ENCODE measurements at places on chromosomes 1 and 21.
A peak's percentile ranks its signal among the peaks of the same experiment; 100 is the strongest.

GRCh38 chr1:226964068-226964425 is 24.0 kb downstream of the COQ8A start:
- no peak for DNase-seq

DNA sequence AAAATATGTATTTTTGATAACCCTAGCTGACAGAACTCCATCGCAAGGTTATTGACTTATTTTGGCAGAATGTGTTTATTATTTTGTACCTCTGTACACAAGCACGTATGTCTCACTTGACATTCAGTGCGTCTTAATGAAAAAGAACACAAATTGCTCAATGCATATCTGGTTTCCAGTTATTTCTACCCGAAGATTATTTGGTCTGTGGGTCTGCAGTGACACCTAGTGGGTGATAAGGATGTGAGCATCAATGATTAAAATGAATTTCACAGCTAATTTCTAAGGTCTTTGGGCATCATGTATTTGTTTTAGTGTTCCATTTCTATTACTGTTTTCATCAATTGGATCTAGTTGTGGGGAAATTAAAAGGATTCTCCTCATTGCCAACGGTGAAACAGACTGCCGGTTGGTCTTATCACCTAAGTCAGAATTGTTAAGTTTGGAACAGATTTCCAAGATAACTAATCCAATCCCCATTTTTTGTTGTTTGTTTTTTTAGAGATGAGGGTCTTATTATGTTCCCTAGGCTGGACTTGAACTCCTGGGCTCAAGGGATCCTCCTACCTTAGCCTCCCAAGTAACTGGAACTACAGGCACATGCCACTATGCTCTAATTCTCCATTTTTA is 13.9 kb downstream of the DDX20 start:
- DNase-seq: no peak

GRCh38 chr1:41682845-41683625 is 198.6 kb upstream of the EDN2 start:
- DNase-seq: no peak

- no peak for DNase-seq
Measured at GRCh38 chr1:9260059-9260766, 25.6 kb downstream of the H6PD start.

DNA sequence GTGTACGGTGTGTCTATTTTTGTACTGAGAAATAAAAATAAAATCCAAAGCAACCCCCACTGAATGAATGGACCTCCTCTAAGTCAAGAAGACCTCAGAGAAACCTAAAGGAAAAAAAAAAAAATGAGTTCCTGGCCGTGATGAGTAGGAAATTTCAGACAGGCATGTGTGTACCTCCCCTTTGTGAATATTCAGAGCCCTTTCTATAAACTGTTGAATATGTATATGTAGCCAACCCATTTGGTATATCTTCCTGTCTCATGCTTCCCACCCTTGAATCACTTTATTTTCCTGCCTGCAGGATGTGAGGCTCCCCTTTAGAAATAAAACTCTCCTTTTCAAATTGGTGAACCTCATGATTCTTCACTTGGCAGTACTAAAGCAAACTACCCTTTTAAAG is 887.8 kb upstream of the NCAM2 start:
- DNase-seq: no peak

DNA sequence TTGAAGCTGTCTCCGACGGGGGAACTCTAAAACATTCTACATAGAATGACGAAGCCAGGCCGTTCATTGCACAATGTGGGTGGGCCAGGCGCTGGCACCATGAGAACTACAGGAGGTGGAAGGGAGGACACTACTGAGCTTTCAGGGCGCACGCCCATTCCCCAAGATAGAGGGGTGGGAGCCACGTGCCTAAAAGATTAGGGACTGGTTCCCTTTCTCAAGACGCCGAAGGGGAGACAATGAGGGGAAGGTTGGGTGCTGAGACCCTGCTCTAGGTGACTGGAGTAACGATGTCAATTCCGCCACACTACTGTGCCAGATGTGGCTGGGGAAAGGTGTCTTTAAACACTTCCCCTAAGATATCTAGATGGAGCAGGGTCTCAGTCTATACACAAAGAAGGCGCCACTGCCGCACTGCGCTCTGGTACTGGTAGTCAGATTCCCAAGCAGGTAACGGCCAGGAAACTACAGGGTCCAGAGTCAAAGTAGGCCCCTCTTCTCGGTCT is 782 bp downstream of the CSDE1 start:
- DNase-seq: no peak

GRCh38 chr1:40703316-40703715 is 11.8 kb downstream of the NFYC start:
- no peak for DNase-seq

GRCh38 chr1:16300436-16300835 is 51.8 kb downstream of the FBXO42 start:
- no peak for DNase-seq

DNA sequence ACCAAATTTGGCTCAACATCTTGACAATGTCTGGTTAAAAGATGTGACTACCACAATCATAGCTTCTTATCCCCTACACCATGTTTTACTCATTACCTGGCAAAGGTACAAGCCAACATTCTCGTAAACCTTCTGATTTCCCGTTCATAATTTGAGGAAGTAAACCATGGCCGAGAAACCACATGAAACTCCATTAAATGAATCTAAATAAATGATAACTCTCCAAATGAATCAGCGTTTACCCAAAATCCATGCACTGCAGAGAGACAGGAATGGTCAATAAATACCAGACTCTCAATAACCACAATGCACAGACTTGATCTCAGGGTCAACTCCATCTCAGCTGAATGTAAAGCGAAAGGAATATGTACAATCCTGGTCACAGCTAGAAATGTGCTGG is 125.2 kb downstream of the TYW3 start:
- no peak for DNase-seq

DNA sequence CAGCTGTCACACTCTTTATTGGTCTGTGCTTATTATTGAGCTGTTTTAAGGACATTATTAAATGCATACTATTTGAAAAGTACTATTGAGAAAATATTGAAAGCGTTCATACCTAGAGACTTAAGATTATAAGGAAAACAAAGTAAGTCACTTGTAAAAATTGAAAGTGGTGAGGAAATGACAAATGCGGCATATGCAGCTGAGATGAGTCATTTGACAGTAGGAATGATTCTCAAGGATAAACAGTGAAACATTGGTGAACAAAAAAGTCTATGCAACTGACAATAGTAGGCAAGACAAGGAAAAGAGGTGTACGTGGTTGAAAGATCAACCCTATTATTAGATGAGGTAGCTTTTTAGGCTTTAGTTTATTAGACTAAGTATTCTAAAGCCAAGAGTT is 82.6 kb upstream of the MAP10 start:
- no peak for DNase-seq

DNA sequence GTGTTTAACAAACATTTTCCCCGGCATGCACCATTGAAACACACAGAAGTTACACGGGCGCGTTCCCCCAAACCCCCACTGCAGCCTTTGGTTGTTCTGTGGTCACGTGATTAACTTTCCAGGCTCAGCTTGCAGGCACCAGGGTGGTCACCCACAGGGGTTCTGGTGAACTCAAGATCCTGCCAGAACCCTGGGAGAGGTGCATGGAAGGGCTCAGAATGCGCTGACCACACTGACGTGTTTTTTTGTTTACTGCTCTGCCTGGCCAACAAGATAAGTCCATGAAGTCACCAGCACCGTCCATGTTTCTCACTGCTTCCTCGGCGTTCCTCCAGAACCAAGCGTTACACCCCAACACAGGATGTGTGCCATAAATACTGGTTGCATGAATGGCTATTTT is 229.5 kb upstream of the VAMP3 start:
- DNase-seq: no peak

GRCh38 chr1:115337633-115338456 is at the start of gene NGF:
TSS of gene NGF (minus strand) at chr1:115338249. CDS start at chr1:115286795, 51,454 bp downstream.
- DNase-seq: peak; percentile 30

GRCh38 chr1:153386500-153386901 is 4.4 kb downstream of the S100A8 start:
- peak; percentile 15 for DNase-seq

- no peak for DNase-seq
Measured at GRCh38 chr1:6267686-6268322, 6.9 kb upstream of the GPR153 start.

DNA sequence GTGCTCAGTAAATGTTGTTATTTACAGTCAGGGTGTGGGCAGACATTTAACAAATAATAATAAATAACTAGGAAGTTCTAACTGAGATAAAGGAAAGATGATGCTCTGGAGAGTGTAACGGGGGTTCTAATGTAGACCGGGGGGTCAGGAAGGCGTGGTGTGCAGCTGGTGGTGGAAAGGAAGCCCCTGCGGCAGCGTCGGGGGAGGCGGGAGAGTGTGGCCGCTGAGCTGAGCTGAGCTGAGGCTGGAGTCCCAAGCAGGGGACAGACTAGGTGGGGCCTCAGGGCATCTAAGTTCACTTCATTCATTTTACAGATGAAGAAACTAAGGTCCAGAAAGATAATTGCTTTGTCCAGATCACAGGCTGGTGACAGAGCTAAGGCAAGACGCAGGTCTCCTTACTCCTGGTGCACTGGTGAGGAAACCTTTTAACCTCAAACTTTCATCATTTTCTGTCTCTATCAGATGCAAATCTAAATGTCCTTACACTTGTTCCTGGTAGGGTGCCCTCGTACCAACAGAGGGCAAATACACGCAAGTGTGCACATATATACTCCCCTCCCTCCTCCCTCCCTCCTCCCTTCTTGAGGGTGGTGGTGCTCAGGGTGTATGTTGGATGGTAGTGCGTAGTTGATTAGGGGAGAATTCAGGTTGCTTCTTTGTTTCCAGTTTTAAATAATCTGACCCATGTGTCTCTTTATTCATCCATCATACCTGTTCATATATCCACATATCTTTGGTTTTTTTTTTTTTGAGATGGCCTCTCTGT is 44.1 kb downstream of the KIF26B start:
- DNase-seq: no peak

DNA sequence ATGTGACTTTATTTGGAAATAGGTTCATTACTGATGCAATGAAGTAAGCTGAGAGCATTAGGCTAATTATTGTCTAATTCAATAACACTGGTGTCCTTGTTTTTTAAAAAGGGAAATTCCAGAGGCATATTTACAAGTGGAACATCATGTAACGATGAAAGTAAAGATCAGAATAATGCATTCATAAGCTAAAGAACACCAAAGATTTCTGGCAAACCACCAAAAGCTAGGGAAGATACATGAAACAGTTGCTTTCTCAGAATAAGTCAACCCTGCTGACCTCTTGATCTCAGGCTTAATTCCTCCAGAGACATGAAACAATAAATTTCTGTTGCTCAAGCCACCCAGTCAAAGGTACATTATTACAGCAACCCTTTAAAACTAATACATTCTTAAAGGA is 20.3 kb upstream of the IFI16 start:
- DNase-seq: no peak

DNA sequence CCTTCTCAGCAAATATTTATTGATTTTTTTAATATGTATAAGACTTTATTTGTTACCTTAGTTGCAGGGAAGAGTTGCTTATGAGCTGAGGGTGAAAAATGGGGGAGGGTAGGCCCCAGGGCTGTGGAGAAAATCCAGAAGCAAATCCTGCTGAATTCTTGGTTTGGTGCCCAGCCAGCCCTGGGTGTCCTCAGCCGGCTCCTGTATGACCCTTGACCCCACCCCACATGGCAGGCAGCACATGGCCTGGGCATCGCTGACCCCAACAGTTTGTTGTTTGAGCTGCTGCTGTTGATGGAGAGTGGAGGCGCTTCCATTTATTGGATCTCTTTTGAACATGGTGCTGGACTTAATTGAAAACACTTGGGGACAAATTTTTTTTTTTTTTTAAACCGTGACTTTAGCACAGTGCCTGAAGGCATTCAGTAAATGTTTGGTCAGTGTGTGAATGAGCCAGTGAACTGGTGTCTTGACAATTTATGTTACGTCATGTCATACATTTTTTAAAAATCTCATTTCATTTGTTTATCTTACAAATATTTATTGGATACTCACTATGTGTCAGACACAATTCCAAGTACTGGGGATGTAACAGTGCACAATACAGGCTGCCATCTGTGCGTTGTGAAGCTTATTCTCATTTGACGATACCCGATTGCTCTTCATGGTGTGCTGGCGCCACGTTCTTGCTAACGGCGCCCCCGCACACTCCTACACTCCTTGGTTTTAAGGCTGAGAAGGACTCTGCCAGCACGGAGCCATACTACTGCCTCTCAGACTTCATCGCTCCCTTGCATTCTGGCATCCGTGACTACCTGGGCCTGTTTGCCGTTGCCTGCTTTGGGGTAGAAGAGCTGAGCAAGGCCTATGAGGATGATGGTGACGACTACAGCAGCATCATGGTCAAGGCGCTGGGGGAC is 98.8 kb downstream of the MTR start:
- DNase-seq: no peak

DNA sequence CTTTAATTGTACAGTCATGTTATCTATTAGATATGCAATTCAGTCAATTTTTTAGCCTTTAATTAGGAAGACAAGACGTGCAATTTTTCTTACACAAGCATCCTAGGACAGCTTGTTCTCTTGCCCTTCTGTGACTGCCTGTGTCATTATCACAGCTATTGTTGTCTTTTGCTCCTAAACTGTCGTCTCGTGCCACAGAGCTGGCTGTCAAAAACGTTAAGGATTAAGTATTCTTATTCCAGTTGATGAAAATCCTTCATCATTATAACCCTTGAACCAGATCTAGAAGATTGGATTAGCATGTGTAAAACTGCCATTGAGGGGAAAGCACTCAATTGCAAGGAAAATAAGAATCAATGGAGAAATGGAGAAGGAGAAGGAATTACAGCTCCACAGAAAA is 43.8 kb upstream of the AIM2 start:
- DNase-seq: peak; percentile 9

GRCh38 chr1:17184822-17185484 is 20.0 kb upstream of the PADI1 start:
- DNase-seq: no peak

GRCh38 chr1:171566467-171566866 is 55.6 kb upstream of the MYOCOS start:
- no peak for DNase-seq

All from NCI-H524 treated with DMSO at 0.1 percent for 48 hours (cell line).